ENCODE measurements at places on chromosomes 4 and X. TPM values are rescaled to one million over a fixed set of nuclear protein-coding genes. Genes with fewer than 3 reads are reported as not detected.

PTPN13 gene
- total RNA-seq, result 73.0 TPM

FRMPD4 gene
- total RNA-seq, result 3.9 TPM

ARSH gene
- not detected for total RNA-seq

TLL1 gene
- 19.0 TPM for total RNA-seq

JADE3 gene
- total RNA-seq, result 4.3 TPM

ITGB1BP2 gene
- 6.5 TPM for total RNA-seq

FABP2 gene
- total RNA-seq, result not detected

MFSD8 gene
- total RNA-seq, result 28.1 TPM

FRMD7 gene
- not detected for total RNA-seq

PNCK gene
- 0.32 TPM for total RNA-seq

XAGE1A gene
- total RNA-seq, result not detected

DUX4 gene
- total RNA-seq, result not detected

XK gene
- total RNA-seq, result 0.86 TPM

MAPK10 gene
- total RNA-seq, result 12.1 TPM

ARHGAP10 gene
- total RNA-seq, result 41.5 TPM

SHROOM4 gene
- 0.43 TPM for total RNA-seq

CT45A3 gene
- not detected for total RNA-seq

UGT2B11 gene
- not detected for total RNA-seq

NUP62CL gene
- total RNA-seq, result under 0.01 TPM

FRMPD3 gene
- not detected for total RNA-seq

CXCL11 gene
- not detected for total RNA-seq

TEX13A gene
- total RNA-seq, result not detected

SLC10A7 gene
- total RNA-seq, result 20.3 TPM

FDCSP gene
- not detected for total RNA-seq

ASMT gene
- not detected for total RNA-seq

PDZD4 gene
- 0.32 TPM for total RNA-seq

RRH gene
- total RNA-seq, result not detected
